Foreskin keratinocyte (primary cell): ENCODE measurements at places on chromosomes 12 and 14. TPM values are rescaled to one million over a fixed set of nuclear protein-coding genes. Genes with fewer than 3 reads are reported as not detected.

NANOG gene
- polyA plus RNA-seq = not detected in 2 replicates

C14orf180 gene
- not detected in 2 replicates for polyA plus RNA-seq

RPL10L gene
- polyA plus RNA-seq = not detected in 2 replicates

SPIC gene
- not detected in 2 replicates for polyA plus RNA-seq

VWF gene
- polyA plus RNA-seq = under 0.01 and 0.07 TPM in 2 replicates

KIAA0586 gene
- 6.2 and 7.4 TPM in 2 replicates for polyA plus RNA-seq

TROAP gene
- 41.2 and 59.7 TPM in 2 replicates for polyA plus RNA-seq

ALDH6A1 gene
- 2.0 and 2.4 TPM in 2 replicates for polyA plus RNA-seq

C1S gene
- polyA plus RNA-seq = 0.97 and 1.0 TPM in 2 replicates

SLC6A15 gene
- polyA plus RNA-seq = 13.1 and 14.5 TPM in 2 replicates

KLRC3 gene
- polyA plus RNA-seq = not detected in 2 replicates
